ENCODE measurements at places on chromosomes 11 and 22.

DNA sequence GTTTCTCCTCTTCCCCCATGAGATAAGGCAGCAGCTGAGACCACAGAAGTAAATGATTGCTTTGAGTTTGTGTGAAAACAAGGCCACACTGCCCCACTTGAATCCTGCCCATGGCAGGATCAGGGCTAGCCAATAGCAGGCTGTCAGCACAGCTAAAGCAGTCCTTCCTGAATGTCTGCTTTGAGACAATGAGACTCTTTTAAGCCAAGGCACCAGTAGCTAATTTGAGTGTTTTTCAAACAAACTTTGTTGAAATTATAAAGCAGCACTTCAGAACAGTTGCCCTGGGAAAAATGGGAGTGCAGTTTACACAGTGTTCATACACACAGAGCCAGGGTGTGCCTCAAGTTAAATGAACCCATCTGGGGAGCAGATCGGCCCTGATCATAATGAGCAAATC, 103.5 kb upstream of the OR5AK2 start:
- DNase-seq = no peak

- DNase-seq = no peak
These were observed 3.1 kb upstream of the SGSM3 start for GRCh38 chr22:40367342-40367741.

DNA sequence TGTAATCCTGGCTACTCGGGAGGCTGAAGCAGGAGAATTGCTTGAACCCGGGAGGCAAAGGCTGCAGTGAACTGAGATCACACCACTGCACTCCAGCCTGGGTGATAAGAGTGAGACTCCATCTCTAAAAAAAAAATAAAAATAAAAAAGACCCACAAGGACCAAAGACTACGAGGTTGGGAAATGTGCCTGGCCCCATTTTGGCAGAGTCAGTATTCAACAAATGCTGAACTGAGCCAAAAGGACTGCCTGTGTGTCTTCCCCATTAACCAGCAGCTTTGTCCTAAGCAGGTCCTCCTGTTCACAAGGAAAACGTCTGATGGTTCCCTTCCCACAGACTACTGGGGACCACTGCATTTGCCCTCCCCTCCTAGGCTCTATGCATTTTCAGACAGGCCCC, 27.6 kb downstream of the ADORA2A start:
- DNase-seq = no peak

DNA sequence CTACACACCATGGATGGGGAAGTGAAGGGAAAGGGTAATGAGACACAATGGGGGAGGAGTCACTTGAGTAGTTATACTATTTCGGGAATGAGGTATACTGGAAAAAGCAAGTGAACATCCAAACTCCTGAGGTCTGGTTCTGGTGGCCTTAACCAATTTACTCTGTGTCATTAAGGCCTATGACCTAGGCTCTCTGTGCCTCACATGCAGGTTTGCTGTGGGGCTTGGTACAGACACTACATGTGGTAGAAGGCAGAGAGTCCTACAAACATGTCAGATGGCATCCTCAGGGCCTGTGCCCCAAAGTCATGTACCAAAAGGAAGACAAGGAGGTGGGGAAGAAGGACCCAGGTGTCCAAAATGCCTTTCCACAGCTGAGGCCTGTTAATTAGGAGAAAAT, 98.9 kb downstream of the TRIM29 start:
- DNase-seq = no peak

- no peak for DNase-seq
These were observed 230.4 kb downstream of the BUD13 start for GRCh38 chr11:116542406-116542805.

- no peak for DNase-seq
These were observed 606.1 kb downstream of the DLG2 start for GRCh38 chr11:85021058-85021457.

GRCh38 chr11:33980897-33981296, 70.6 kb upstream of the CAPRIN1 start:
- DNase-seq = no peak

- peak; percentile 76 for DNase-seq
These were observed 3.0 kb upstream of the ANKK1 start for GRCh38 chr11:113384551-113384950.

DNA sequence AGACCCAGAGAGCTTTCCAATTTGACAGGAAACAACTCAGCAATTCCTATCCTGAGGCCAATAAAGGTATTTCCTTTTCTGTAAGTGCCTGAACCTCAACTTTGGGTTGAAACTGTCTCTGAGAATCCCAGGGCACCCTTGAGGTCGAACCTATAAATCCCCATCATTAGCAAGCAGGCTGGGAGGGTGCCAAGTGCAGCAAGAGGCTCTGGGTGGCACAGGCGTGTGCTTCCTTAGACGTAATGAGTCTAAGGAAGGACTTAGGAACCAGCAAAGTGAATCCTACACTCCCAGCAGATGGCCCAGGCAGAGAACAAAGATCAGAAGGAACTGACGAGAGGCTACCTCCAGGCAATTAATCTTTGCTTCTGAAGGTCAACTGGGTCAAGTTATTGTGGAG, 234.3 kb upstream of the NARS2 start:
- no peak for DNase-seq

DNA sequence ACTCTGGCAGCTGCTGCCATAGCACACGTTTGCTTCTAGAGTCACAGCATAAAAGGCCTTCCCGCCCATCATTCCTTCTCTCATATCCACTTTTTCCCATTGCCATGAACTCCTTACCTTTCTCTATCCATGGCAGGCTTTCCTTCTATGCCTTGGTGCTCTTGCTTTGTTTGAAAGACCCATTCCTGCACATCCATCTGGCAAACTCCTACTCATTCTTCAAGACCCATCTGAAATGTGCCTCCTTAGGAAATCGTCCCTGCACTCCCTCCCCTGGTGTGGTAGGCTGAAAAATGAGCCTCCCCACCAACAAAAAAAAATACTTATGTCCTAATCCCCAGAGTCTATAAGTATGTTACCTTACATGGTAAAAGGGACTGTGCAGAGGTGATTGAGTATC, 100.3 kb downstream of the TENM4 start:
- DNase-seq = no peak

- no peak for DNase-seq
These were observed 115.0 kb downstream of the CACNA1I start for GRCh38 chr22:39685336-39686177.
